Brain pericyte (primary cell): ENCODE measurements at places on chromosomes 4 and X.

GRCh38 chr4:169031392-169031791 lies 21.3 kb upstream of the CBR4 start:
- DNase-seq: no peak

- DNase-seq: no peak
These were observed 10.1 kb upstream of the VMA21 start for GRCh38 chrX:151386838-151387459.

- no peak for DNase-seq
These were observed 69.3 kb upstream of the MAOA start for GRCh38 chrX:43586830-43587229.

- no peak for DNase-seq
These were observed 69.8 kb downstream of the GPAT3 start for GRCh38 chr4:83605744-83606172.

DNA sequence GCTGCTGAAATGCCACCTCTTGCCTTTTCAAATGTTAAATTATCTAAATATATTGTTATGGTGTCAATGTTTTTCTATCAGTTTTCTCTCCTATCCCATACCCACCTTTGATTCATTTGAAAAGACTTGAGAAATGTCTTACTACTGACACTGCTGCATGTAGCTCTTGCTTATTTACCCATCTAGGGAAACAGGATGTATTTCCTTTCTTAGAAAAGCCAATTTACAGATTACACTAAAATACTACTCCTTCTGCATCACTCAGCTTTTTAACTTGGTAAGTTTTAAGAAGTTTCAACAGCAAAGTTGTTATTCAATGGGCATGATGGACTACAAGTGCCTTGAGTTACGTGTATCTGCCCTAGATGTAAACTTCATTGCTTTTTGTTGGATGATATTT lies 13.2 kb upstream of the KCNE5 start:
- DNase-seq: no peak

DNA sequence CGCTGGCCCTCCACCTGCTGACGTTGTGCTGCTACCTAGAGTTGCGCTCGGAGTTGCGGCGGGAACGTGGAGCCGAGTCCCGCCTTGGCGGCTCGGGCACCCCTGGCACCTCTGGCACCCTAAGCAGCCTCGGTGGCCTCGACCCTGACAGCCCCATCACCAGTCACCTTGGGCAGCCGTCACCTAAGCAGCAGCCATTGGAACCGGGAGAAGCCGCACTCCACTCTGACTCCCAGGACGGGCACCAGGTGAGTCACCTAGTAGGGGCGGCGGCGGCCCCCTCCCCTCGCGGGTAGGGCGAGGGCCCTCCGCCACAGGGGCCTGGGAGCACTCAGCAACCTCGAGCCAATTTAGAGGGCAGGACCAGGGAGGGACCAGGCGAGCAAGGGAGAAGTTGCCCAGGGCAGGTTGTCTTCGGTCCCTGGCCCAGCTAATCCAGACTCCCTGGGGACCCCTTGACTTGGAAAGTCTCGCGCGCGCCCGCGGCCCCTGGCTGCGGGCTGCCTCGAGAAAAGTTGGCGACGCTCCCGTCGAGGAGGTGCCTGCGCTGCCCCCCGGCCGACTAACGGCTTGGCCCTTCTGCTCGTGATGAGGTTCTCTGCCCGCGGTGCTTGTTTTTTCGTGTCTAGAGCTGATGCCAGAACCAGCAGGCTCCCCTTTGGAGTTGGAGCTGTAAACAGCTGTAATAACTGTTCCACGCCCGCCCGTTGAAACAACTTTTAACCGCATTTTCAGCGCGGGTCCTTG lies 717 bp downstream of the EDA start:
- no peak for DNase-seq

DNA sequence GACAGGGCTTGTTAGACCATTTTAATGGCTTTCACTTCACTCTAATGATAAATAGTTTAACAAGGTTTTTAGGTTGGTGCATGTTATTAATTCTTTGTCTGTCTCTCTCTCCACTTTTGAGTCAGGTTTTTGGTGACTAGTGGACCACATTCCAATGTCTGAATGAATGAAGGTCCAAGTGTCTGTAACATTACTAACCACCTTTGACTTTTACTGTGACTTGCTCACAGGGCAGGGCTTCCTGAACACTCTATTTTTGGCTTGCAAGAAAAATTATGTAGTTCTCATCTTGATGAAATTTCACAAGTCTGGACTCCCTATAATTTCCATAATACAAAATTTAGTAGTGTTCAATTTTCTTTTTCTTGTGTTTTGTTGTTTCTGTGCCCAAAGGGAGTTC lies 78.9 kb upstream of the BMPR1B start:
- DNase-seq: no peak

DNA sequence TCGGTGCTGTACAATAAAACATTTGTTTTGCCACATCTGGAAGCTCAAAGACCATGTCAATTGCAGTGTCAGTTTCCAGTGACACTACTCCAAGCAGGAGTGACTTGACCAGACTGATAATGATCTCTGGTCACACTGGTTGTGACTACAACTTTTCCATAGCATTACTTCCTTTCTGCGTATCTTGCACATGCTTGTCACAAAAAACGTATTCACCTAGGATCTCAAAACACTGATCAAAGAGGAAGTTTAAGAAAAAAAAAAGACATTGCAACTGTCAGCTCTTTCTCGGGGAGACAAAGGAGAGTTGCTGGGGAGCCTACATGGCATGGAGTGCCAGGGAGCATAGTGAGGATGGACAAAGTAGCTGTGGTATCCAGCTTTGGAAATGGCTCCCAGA lies 60.6 kb downstream of the OPHN1 start:
- no peak for DNase-seq

- no peak for DNase-seq
These were observed 140.2 kb upstream of the EDNRA start for GRCh38 chr4:147340591-147341120.
